Stimulated activated CD4-positive, alpha-beta T cell treated with anti-CD3 and anti-CD28 coated beads, Interleukin-1b, Interleukin-23, amount 100 ng/mL, for 4 hours (primary cell): ENCODE measurements at places on chromosomes 6 and 20.
A peak's percentile ranks its signal among the peaks of the same experiment; 100 is the strongest.

GRCh38 chr6:19759117-19759880 is 77.9 kb upstream of the ID4 start:
- DNase-seq: no peak

DNA sequence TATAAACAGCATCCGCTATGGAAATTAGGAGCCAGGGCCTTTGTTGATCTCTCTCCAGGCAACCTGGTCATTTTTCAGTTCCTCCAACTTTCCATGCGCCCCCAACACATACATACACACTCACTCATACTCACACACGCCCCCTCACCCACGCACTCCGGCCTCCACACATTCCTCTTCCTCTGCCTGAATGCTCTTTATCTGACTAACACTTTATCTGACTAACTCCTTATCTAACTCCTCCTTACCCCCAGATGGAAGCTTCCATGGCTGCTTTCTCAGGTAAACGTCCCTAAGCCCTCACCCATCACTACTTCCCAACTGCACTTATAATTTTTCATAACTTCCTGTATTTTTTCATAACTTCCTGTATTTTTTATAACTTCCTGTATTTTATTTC is 17.4 kb downstream of the CASS4 start:
- DNase-seq: peak; percentile 51

DNA sequence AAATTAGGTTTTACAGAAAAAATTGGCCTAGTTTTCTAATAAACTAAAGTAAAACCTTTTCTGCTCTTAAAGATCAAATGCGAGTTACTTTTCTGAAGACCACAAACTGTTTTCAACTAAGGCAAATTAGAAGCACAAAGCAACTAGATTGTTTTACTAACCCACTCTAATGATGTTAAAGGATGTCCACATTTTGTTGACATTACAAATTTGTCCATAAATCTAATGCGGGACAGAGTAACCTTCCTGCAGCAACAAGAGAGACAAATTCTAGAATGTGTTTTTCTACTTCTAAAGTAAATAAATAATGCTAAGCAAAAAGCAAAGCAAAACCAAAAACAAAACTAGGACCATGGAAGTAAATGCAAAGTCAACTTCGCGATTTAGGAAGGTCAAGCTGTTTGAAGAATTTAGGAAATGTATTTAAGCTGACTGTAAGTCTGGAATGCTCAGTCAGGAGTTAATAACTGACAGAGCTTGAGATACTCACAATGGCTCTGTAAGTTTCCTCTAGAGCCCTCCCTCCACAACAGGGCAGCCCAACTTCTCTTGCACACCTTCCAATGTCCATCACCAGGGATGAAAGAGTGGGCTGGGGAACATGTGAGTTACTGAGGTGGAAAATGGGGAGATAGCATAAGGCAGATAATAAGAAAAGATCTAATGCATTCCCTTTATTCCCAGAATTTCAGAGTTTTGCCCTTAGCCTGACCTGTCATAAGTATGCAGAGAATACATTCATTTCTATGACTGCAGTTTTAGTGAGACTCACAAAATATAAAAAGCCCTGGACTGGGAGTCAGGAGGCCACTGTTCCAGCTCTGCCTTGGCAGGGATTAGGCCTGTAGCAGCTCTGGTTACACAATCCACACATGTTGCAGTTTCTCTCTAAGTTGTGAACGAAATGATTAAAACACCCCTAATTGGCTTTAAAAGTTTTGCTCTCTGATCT is 158.8 kb downstream of the FOXA2 start:
- no peak for DNase-seq

GRCh38 chr20:2672446-2672845 is 8.4 kb upstream of the IDH3B start:
- DNase-seq: no peak

GRCh38 chr6:53032849-53033248 is 32.4 kb upstream of the FBXO9 start:
- DNase-seq: no peak

DNA sequence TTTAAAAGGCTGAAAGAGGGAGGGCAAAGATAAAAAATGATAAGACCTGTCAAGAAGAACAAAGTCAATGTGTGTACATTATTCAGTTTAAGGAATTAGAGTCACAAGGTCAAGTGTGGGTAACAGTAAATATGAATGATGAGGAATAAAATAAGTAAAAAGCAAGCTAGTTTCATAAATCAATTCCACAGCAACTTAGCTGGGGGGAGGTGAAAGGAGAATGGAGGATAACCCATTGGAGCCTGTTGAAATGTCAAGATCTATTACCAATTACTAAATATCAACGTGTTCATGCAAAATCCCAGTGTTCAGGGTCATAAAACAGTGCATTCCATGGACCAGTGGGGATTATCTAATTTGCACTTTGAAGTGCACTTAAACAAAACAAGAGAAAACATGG is 242.9 kb downstream of the TBX18 start:
- DNase-seq: no peak

DNA sequence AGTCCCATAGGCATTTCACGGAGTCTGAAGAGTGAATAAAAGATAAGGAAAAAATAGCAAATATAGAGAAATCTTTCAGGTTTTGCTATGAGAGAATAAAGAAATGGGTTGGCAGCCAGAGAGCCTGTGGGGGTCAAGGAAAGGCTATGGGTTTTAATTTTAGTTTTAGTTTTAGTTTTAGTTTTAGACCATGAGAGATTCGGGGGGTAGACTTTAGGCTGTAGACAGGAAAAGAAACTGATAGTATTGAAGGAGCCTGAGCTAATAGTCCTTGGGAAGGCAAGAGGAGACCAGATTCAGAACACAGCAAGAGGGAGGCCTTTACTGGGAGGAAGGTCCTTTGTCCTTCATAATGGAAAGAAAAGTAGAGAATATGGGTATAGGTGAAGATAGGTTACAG is 19.3 kb downstream of the DOP1A start:
- DNase-seq: no peak

- no peak for DNase-seq
These were observed 153.7 kb upstream of the OLIG3 start for GRCh38 chr6:137647762-137648447.

DNA sequence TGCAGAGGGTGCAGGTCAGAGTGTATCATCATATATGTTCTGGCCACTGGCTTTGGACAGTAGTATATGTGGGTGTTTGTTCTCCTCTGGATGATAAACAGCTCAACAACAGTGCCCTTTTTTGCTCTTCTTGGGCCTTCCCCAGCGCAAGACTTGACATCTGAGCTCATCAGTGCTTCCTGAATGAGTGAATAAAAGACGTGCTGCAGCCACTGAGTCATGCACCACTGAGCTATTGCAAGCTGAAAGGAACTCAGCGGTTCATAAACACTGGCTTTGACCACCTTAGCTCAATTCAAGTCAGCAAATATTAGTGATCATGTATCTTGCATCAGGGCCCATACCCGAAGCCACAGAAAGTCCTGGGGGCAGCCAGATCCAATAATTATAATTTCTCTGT is 105.3 kb upstream of the KCNG1 start:
- DNase-seq: no peak

DNA sequence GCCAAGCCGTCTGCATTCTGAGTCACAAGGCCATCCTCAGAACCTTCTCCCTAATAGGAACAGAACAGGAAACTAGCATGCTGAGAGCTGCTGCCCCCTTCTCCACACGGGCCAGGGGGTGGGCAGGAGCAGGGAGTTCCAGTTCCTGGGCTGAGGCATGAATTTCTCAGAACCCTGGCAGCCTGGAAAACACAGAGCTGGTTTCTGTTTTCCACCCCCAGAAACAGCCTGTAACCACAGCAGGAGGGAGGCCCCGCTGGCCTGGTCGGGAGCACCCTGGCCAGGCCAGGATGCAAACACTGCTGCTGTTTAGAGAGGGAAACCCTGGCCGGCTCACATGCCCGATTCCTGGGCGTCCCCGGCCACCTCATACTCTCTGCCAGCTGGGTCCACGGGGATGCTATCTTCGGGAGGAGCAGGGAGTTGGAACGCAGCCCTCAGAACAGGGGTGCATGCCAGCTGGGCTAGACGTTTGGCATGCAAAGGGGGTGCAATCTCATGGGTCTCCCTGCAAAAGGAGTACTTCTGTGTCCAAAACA is 130.1 kb downstream of the NFATC2 start:
- no peak for DNase-seq

DNA sequence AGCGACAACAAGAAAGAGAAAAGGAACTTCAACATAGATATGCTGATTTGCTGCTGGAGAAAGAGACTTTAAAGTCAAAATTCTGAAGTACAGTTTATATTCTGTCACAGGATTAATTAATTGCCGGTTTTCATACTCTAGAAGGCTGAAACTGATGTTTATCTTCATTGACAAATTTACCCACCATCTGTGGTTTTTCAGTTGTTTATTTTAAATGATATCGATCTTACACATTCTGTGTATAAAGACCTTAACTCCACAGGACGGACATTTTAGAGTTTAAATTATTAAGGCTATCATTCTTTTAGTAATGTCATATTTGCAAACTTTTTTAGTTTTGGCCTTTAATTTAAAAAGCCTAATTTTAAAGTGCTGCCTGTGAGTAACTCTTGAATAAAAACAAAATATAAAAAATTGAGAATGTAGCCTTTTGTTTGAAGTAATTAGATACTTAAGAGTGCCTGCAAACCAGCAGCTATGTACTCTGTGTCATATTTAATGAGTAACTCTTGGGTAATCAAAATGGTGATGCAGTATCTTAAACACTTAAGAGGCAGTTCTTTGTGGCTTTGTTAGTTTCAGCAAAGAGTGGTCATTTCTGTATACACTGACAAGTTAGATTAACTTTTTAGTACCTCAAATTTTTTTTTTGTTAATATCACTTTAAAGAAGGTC is 59.3 kb downstream of the CDC5L start:
- DNase-seq: no peak

GRCh38 chr20:50331469-50332363 is 141.1 kb downstream of the CEBPB start:
- no peak for DNase-seq

DNA sequence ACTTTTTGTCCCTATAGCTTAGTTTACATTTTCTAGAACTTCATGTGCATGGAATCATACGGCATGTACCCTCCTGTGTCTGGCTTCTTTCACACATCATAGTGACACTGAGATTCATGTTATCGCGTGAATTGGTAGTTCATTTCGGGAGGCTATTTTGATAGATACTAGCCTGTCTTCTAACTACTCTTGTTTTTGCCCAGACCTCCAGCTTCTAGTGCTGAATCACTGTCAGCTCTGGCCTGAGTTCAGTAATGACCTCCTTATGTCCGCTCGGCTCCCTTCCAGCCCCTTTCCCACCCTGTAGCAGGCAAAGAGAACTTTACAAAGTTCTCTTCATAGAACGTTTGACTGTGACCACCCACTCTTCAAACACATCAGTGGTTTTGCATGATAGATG is 14.1 kb downstream of the MYBL2 start:
- no peak for DNase-seq

- no peak for DNase-seq
These were observed 25.1 kb downstream of the SERPINB9 start for GRCh38 chr6:2877960-2878359.

GRCh38 chr6:151286214-151286613 is 46.4 kb downstream of the AKAP12 start:
- no peak for DNase-seq

- peak; percentile 19 for DNase-seq
These were observed 546 bp upstream of the KLHL32 start for GRCh38 chr6:96923871-96924493.

GRCh38 chr20:10708351-10709185 is 34.8 kb upstream of the JAG1 start:
- no peak for DNase-seq

DNA sequence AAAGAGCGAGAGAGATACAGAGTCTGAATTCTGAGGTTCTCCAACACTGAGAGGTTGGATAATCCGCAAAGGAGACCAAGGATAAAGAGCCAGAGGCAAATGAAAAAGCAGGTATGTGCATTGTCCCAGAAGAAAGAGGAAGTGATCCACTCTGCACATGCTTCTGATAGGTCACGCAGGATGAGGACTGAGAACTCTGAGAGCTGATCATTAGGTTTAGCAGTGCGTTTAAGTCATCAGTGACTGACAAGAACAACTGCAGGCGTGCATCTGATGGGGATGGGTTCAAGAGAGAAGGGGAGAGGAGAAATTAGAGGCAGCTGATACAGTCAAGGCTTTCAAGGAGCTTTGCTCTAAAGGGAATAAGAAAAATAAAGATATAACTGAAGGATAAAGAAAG is 301.2 kb upstream of the SGK1 start:
- no peak for DNase-seq

- DNase-seq: no peak
These were observed 58.8 kb upstream of the CNKSR3 start for GRCh38 chr6:154569156-154569862.

- DNase-seq: no peak
These were observed 12.8 kb upstream of the MDFI start for GRCh38 chr6:41625442-41625841.
